ENCODE measurements at places on chromosomes 2 and 18.

DNA sequence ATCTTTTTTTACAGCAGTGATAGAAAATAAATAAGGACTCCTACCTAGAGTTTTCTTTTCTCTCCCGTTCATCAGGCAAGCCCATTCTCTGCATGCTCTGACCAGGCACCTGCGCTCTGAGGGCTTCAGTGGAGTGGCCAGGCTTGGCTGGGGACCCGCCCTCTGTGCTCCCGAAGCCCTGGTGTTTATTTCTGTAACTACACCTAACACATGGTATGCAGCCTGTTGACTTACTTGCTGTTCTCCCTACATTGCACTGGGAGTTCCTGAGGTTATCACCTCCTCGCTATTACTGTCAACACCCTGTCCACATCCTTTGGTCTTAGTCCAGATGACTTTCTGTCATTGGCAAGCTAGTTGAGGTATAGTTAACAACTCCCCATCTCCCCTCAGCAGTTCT lies 317.7 kb downstream of the LPIN1 start:
- DNase-seq, result no peak

GRCh38 chr2:216426938-216427337 lies 14.7 kb downstream of the SMARCAL1 start:
- DNase-seq, result no peak

- DNase-seq, result no peak
These were observed 291.5 kb upstream of the CCDC68 start for GRCh38 chr18:55250768-55251173.

GRCh38 chr2:29589440-29590103 lies 331.8 kb downstream of the ALK start:
- DNase-seq, result no peak

DNA sequence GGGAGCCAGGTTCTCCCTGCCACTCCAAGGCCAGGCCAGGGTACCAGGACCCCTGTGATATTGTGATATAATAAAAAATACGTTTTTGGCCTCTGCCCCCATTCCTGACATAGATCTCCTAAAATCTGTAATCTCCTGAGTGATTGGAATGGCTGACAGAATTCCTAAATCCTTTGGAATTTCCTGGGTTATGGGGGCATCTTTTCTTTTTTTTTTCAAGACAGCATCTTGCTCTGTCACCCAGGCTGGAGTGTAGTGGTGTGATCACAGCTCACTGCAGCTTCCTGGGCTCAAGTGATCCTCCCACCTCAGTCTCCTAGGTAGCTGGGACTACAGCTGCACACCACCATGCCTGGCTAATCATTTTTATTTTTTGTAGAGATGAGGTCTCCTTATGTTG lies 26.2 kb upstream of the TUBB6 start:
- DNase-seq, result no peak

GRCh38 chr2:100664021-100664755 lies 101.4 kb downstream of the PDCL3 start:
- no peak for DNase-seq

- no peak for DNase-seq
These were observed 29.0 kb downstream of the SERPINB5 start for GRCh38 chr18:63505566-63506335.

- no peak for DNase-seq
These were observed 212.0 kb downstream of the MCFD2 start for GRCh38 chr2:46703588-46703987.

GRCh38 chr2:181183878-181184542 lies 203.6 kb downstream of the UBE2E3 start:
- no peak for DNase-seq

DNA sequence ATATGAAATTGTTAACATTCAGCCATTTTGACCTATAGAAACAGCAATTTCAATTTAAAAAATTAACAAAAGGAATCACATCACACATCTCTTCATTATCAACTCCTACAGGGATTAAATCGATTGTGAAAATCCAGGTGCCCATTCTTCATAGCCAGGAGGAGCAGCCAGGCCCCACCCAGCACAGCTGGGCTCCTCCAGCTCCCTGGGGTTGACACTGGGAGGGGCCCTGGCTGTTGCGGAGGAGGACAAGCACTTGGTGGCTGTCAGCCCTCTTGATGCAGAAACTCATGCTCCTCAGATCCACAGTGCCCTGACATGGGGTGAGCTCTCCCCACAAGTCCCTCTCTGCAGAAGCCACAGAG lies 99.8 kb downstream of the FAM210A start:
- no peak for DNase-seq

- DNase-seq, result no peak
These were observed 123.7 kb upstream of the PPP1CB start for GRCh38 chr2:28627722-28628480.

GRCh38 chr18:64219517-64219916 lies 70.6 kb upstream of the LINC00305 start:
- DNase-seq, result peak; percentile 25

- peak; percentile 29 for DNase-seq
These were observed 42.5 kb downstream of the CPO start for GRCh38 chr2:206981739-206982340.

GRCh38 chr2:136141510-136142149 lies 23.7 kb upstream of the CXCR4 start:
- DNase-seq, result peak; percentile 95

DNA sequence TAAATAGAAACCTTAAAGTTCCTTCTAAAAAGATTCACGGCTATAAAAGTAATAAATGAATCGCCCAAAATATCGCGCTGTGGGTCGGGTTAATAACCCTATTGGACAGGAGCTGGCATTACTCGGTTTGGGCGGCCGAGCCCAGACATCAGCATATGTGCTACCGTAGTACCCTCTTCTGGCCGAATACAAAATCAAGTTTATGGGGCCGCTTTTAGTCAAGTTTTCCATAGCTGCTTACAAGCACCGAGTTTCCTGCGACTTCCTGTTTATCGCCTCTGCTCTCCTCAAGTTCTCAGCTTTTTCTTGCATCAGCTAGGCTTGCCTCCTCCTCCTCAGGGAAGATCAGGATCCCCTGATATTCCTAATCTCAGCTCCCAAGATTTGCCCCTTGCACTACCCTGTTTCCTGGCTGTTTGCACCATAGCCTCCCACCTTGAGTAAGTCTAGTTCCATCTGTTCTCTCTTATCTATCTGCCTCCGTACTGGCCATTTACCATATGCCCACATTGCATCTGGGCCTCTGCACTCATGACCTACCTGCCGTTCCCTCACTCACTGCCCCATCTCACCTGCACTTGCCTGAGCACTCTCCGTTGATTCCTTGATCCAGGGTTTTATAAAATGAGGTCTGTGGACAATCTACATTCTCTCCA lies 56.1 kb downstream of the SLC35F5 start:
- peak; percentile 25 for DNase-seq

GRCh38 chr2:165662720-165663119 lies 131.3 kb downstream of the GALNT3 start:
- DNase-seq, result no peak

Measured in NCI-H2171 (cell line).